Mesothelial cell of epicardium (in vitro differentiated cells): ENCODE measurements at places on chromosomes 4 and X.

DNA sequence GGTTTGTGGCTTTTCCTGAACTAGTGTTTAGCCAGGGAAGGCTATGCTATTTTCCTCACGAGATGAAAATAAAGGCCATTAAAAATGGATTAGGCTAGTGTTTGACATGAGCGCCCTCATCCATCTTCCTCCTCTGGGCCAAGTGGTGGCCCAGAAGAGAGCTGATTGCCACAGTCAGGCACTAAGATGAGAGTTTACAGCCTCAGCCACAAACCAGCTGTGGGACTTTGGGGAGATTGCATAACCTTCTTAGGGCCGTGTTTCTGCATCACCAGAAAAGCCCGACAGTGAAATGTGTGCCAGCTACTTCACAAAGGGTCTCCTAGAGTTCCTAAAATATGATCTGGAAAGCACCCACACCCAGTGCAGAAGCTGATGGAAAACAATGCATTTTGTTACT lies 42.3 kb upstream of the LNX1 start:
- no peak for DNase-seq

- no peak for DNase-seq
These were observed 181.2 kb downstream of the ARHGAP10 start for GRCh38 chr4:147913137-147913536.

GRCh38 chr4:81195475-81195874 lies 19.5 kb downstream of the PRKG2 start:
- DNase-seq = no peak

DNA sequence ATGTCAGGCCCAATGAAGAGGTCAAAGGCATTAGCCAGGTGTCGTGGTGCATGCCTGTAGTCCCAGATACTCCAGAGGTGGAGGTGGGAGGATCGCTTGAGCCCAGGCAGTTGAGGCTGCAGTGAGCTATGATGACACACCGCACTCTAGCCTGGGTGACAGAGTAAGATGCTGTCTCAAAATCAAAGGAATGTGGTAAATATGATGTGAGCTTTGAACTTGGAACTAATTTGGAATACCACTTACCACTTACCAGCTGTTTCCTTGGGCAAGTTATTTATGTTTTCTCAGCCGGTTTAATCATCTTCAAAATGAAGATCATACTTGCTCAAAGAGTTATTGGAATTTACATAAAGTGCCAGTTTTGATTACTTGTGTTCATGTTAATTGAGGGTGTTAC lies 23.8 kb upstream of the SEPSECS start:
- DNase-seq = no peak

- no peak for DNase-seq
These were observed 93.7 kb upstream of the SOD3 start for GRCh38 chr4:24701683-24702082.

DNA sequence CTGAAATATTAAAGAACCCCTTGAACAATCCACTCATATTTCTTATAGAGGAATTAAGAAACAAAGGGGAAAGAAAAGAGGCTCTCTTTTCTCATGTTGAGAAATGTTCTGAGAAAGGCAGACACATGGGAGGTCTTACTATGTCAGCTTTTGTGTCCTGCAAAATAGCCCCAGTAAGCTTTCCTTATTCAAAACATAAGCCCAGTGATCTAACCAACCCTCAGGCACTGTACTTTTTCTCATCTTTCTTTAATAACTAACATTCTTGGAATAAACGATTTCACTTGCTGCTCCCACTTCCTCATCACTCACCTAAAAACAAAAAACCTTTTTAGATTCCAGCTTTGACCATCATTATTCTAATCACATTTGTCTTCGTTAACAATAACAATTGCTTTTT lies 115.9 kb downstream of the GLRA3 start:
- no peak for DNase-seq

DNA sequence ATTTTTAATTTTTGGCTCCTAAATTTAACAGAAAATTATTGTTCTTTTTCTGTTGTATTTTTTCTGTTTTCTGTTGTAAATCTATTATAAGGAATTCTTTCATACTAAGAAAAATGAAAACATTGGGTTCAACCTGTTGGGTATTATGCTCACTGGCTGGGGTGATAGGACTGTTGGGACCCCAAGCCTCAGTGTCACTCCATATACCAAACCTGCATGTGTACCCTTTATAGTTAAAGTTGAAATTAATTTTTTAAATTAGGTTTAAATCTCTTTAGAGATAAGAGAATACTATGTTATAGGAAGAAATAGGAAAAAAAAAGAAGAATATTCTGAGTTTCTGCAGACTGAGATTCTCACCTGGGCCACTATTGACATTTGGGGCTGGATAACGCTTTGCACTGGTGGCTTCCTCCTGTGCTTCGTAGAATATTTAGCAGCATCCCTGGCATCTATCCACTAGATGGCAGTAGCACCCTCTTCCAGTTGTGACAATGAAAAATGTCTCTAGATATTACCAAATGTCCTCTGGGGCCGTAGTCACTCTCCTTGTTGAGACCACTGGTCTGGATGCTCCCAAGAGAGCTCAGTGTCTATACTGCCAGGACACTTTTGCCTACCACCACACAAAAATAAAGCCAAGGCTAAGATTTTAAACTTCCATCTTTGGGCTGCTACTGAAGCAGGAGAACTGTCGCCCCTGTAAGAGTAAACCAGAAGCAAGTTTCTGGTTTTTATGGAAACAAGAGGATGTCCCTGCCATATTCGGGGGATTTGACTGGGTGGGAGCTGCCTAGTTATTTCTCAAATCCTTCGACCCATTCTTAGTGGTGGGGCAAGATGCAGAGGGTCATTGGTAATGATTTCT lies 22.4 kb upstream of the CLTRN start:
- no peak for DNase-seq

GRCh38 chr4:1411436-1412375 lies 5.5 kb upstream of the NKX1-1 start:
- no peak for DNase-seq

DNA sequence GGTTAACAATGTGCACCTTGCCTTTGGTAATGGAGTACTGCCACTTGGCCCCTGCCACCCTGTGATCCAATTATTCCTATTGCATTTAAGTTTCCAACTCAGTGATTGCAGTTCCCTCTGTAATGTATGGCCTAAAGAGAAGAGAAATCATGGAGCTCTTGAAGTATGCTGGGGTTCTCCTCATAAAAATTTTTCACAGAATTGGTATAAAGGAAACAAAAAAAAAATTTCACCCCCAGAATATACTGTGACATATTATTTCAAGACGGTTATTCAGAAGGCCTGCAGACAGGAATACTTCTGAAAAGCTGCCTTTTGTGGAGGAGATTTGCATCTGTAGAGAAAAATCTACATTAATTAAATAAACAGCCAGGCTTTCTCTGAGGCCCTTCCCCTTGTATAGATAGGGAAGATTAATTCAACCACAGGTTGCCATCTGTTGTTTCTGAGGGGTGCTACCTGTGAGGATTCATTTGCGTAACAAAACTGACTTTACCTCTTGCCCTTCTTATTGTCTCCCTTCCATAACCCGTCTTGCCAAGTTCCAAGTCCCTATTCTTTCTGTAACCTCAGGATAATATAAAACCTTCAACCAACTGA lies 94.8 kb upstream of the LANCL3 start:
- no peak for DNase-seq

DNA sequence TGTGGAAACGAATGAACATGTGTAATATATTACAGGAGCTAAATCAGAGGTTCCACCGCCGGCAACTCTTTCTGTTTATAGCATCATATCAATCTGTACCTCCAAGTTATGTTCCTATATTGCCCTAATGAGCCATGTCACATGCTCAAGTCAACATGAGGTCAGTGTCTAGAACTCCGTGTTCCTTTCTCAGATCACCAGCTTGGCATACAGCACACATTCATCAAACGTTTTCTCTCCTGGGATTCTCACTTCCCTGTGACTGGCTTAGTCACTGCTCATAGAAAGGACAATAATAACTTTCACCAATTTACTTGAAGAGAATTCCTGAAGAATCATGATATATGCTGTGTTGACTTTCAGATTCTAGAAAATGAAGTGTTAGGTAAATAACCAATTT lies 532.0 kb upstream of the SPANXN1 start:
- DNase-seq = no peak
